ENCODE measurements at places on chromosomes 2 and 18. TPM values are rescaled to one million over a fixed set of nuclear protein-coding genes. Genes with fewer than 3 reads are reported as not detected.
A peak's percentile ranks its signal among the peaks of the same experiment; 100 is the strongest.

- no peak overlapping the region for H3K4me3 ChIP-seq
- no peak for DNase-seq
- H3K27me3 ChIP-seq, result no peaks in the 10 kb centered on the region
Observed at GRCh38 chr2:239722760-239723470, 302.2 kb downstream of the NDUFA10 start.

DNA sequence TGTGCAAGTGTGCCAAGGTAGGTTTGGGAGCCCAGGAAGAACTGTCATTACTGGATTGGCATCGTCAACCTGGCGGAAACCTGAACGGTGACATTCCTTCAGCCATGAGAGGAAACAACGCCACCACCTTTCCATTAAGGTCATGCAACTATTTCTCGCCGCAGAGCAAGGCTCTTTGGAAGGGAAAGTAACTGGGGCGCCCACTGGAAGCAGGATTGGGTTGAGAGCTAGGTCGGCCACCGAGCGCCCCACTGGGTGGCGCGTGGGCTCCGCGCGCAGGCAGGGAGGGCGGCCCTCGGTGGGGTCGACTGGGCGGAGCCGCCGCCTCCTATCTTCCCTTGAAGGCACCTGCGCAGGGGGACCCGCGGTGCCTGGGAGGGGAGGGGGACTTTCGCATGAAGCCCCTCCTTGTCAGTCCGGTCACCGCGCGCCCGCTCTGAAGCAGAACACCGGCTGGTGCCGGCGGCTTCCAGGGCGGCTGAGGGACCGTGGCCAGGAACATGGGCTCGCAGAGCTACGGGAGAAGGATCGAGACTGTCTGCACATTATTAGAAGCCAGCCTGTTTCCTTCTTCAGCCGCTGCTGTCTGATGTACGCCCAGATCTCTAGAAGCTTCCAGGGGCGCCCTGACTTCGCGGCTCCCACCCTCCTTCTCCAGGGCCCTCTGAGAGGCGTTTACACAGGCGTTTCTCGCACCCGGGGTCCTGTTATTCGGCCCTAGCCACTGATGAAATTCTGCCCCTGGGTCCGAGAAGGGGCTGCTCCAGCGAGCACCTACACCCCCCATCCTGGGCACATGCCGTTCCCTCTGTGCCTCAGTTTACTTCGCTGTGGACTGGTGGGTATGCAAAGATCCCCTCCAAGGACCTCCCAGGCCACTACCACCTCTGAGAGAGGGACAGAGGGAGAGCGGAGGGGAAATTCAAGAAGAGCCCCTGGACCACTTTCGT, 27.3 kb upstream of the MAL start:
- peak; percentile 54 for DNase-seq
- H3K4me1 ChIP-seq, result no peaks in the 10 kb centered on the region
- H3K4me3 ChIP-seq, result no peak overlapping the region
- H3K27me3 ChIP-seq, result peaks cover 2% of the 10 kb centered on the region
- H3K27ac ChIP-seq, result peak overlapping the region; percentile 51

DNA sequence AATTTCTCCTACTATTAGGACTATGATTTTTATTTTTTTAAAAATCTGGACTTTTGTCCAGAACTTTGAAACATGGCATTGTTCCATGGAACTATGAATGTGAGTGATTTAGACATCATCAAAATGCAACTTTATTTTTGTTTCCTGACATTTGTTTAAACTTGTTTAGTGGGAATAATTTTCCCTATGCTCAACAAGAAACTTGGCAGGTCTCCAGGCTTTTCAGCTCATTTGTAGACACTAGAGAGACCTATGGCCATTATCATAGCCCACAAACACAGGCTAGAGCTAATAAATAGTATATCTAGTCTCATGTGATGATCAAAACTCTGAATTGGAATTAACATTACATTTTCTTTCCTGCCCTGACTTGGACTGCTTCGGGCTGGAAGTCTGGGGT, 145.1 kb upstream of the CELF4 start:
- H3K4me1 ChIP-seq, result peaks cover 4% of the 10 kb centered on the region
- no peak overlapping the region for H3K27ac ChIP-seq

The CWC22 gene
- total RNA-seq, result 20.6 TPM

GRCh38 chr2:45836740-45837139, 185.3 kb downstream of the PRKCE start:
- no peak overlapping the region for H3K4me3 ChIP-seq
- no peak overlapping the region for H3K27ac ChIP-seq
- no peak for DNase-seq
- H3K27me3 ChIP-seq, result no peaks in the 10 kb centered on the region
- peaks cover 4% of the 10 kb centered on the region for H3K4me1 ChIP-seq
